ENCODE measurements at places on chromosomes 1 and 21. TPM values are rescaled to one million over a fixed set of nuclear protein-coding genes. Genes with fewer than 3 reads are reported as not detected.

DNA sequence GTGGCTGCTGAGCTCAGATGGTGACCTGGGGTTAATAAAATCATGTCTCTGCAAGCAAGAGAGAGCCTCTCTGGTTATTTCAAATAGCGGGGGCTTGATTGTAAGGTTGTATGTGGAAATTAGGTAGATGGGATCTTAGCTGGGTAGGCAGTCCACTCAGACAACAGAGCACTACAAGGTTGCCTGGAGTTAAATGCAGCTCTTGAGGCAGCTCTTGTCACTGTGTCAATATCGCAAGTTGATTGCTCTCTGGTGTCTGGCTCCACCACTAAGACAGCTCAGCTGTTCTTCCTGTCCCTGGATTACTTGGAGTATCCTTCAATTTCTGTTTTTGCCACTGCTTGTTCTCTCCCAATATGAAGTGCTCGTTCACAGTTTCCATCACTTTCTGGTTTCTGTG is 93.8 kb downstream of the C21orf91 start:
- H3K4me1 ChIP-seq, result no peaks in the 10 kb centered on the region
- H3K4me3 ChIP-seq, result no peak overlapping the region
- DNase-seq, result no peak
- no peaks in the 10 kb centered on the region for H3K36me3 ChIP-seq
- H3K27me3 ChIP-seq, result no peaks in the 10 kb centered on the region

- no peak for DNase-seq
- no peaks in the 10 kb centered on the region for H3K27me3 ChIP-seq
- peak overlapping the region; percentile 28 for H3K27ac ChIP-seq
- H3K4me3 ChIP-seq, result no peak overlapping the region
- H3K36me3 ChIP-seq, result peaks cover 56% of the 10 kb centered on the region
These were observed 21.2 kb downstream of the RCSD1 start for GRCh38 chr1:167651161-167651693.

GRCh38 chr1:228414511-228415211 is 2.0 kb downstream of the TRIM17 start:
- no peak overlapping the region for H3K27ac ChIP-seq
- H3K4me1 ChIP-seq, result peaks cover 26% of the 10 kb centered on the region
- H3K27me3 ChIP-seq, result peaks cover 35% of the 10 kb centered on the region
- no peak for DNase-seq
- H3K4me3 ChIP-seq, result no peak overlapping the region

GRCh38 chr21:21385404-21385803 is 387.2 kb downstream of the NCAM2 start:
- no peak overlapping the region for H3K27ac ChIP-seq
- no peak for DNase-seq
- no peaks in the 10 kb centered on the region for H3K4me1 ChIP-seq
- no peaks in the 10 kb centered on the region for H3K27me3 ChIP-seq
- no peaks in the 10 kb centered on the region for H3K36me3 ChIP-seq

- peaks cover 13% of the 10 kb centered on the region for H3K36me3 ChIP-seq
- H3K4me3 ChIP-seq, result peak overlapping the region; percentile 89
- DNase-seq, result peak; percentile 72
- H3K4me1 ChIP-seq, result peaks cover 18% of the 10 kb centered on the region
- H3K27ac ChIP-seq, result peak overlapping the region; percentile 78
- peaks cover 22% of the 10 kb centered on the region for H3K27me3 ChIP-seq
These were observed 52.4 kb upstream of the GPR157 start for GRCh38 chr1:9181176-9181906.

- H3K4me3 ChIP-seq, result no peak overlapping the region
- no peak overlapping the region for H3K27ac ChIP-seq
- no peak for DNase-seq
- no peaks in the 10 kb centered on the region for H3K4me1 ChIP-seq
These were observed 20.4 kb upstream of the SUMO3 start for GRCh38 chr21:44838039-44838895.

- peaks cover 38% of the 10 kb centered on the region for H3K4me1 ChIP-seq
- peaks cover 5% of the 10 kb centered on the region for H3K27me3 ChIP-seq
- no peak for DNase-seq
These were observed 26.6 kb downstream of the NUAK2 start for GRCh38 chr1:205294934-205295333.

DNA sequence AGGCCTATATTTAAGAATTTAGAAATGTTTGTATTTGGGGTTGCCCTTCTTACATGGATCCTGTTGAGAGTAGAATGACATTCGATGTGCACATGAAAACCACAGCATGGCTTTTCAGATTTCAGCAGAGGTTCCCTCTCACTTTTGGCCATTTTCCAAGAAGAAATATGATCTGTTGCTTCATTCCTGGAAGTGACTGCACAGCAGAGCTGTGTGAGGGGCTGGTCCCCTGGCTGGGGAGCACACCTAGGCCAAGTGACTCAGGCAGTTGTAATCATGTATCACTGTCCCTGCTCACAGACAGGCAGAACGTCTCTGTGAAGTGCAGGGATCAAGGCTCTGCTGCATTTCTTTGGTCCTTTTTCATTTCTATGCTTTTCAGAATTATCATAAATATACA is 32.3 kb downstream of the AGT start:
- H3K27me3 ChIP-seq, result no peaks in the 10 kb centered on the region
- no peak overlapping the region for H3K4me3 ChIP-seq
- no peak overlapping the region for H3K27ac ChIP-seq
- peaks cover 3% of the 10 kb centered on the region for H3K4me1 ChIP-seq
- DNase-seq, result no peak

- no peak for DNase-seq
- peaks cover 4% of the 10 kb centered on the region for H3K36me3 ChIP-seq
- no peak overlapping the region for H3K4me3 ChIP-seq
- H3K27me3 ChIP-seq, result no peaks in the 10 kb centered on the region
These were observed 9.8 kb downstream of the POMGNT1 start for GRCh38 chr1:46188295-46189030.

DNA sequence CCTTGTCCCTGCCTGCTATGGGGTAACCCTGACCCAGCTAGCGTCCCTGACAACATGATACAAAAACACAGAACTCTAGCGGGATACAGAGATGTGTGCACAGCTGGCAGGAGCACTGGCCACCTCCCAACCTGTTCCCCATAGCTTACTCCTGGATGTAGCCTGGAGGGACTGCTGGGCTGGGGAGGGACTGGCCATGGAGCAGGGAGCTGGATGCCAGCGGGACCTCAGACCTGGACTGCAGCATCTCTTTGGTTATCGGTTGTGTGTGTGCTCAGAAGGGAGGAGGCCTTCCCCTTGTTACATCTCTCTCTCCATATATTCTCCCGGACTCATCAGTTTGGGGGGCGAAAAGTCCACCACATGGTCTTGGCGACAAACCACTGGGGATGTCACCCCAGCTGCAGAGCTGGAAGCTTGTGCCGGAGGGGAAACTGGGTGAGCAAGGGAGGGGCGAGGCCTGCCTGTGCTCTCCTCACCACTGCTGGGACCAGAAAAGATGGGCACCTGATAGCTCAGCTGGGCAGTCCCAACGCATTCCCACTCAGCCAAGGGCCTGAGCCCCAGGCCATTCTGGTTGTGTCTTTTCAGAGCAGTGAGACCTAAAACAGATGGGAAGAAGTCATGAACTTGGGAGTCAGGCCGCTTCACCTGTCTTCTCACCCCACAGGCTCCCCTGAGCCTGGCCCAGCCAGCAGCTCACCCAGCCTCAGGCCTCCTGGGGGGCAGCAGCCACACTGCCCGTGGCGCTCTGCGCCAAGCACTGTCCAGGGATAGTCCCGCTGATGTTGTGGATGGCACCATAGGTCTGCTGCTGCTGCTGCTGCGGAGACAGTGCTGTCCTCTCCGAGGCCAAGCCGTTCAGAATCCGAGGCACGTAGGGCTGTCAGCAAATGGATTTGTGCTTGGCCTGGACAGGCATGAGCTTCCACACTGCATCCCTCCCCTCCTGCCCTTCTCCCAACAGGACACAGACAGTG is 35.6 kb downstream of the TMEM63A start:
- H3K4me1 ChIP-seq, result peaks cover 35% of the 10 kb centered on the region
- peaks cover 39% of the 10 kb centered on the region for H3K36me3 ChIP-seq
- H3K27me3 ChIP-seq, result no peaks in the 10 kb centered on the region

- no peak overlapping the region for H3K4me3 ChIP-seq
- H3K27me3 ChIP-seq, result no peaks in the 10 kb centered on the region
- no peaks in the 10 kb centered on the region for H3K36me3 ChIP-seq
- no peak overlapping the region for H3K27ac ChIP-seq
- no peak for DNase-seq
These were observed 52.2 kb upstream of the L1TD1 start for GRCh38 chr1:62142496-62142895.

DNA sequence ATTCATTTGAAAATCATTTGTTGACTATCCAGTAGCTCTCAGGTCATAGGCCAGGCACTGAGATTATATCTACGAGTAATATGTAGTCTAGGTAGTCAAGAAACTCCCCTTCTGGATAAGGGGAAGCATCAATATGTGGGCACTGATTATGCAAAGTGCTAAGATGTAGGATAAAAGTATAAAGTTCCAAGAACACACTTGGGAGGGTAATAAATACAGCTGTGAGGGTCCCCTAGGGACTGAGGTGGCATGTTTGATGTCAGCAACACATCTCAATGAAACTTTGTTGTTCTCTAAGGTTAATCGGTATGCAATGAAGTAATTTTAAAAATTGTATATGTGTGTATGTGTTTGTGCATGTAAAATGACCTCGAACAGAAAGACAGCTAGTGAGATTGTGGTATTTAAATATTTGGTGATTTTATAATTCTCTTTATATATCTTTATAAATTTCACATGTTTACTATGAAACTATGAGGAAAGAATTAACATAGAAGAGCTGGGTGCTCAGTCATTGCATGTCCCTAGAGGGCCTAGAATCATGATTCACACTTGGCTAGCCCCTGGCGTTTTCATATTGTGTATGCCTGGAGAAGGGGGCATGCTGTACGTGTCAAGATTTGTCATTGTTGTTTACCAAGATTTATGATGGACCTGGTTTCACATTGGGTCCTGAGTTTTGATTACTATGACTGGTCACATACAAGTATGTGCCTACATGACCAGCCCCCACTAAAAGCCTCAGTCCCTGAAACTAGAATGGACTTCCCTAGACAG is 140.1 kb upstream of the DUSP10 start:
- H3K4me3 ChIP-seq, result no peak overlapping the region
- H3K27ac ChIP-seq, result no peak overlapping the region
- H3K36me3 ChIP-seq, result no peaks in the 10 kb centered on the region
- no peak for DNase-seq
- no peaks in the 10 kb centered on the region for H3K4me1 ChIP-seq
- peaks cover 3% of the 10 kb centered on the region for H3K27me3 ChIP-seq

DNA sequence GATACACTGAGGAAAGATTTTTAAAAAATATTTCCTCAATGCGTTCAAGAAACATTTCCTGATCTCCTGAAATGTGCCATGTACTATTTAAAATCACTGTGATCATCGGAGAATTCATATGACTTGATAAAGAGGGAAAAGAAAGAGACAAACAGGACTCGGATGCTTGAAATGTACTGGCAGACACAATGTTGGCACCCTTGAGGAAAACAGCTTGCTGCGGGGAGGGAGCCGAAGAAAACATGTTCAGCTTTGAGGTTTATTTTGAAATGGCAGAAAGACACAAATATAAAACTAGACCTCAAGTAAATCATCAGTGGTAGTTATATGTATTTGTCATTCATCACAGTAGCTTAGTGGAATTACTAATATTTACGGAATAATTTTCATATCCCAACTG is 100.9 kb upstream of the BRINP3 start:
- DNase-seq, result no peak
- H3K36me3 ChIP-seq, result no peaks in the 10 kb centered on the region
- H3K4me1 ChIP-seq, result no peaks in the 10 kb centered on the region

DNA sequence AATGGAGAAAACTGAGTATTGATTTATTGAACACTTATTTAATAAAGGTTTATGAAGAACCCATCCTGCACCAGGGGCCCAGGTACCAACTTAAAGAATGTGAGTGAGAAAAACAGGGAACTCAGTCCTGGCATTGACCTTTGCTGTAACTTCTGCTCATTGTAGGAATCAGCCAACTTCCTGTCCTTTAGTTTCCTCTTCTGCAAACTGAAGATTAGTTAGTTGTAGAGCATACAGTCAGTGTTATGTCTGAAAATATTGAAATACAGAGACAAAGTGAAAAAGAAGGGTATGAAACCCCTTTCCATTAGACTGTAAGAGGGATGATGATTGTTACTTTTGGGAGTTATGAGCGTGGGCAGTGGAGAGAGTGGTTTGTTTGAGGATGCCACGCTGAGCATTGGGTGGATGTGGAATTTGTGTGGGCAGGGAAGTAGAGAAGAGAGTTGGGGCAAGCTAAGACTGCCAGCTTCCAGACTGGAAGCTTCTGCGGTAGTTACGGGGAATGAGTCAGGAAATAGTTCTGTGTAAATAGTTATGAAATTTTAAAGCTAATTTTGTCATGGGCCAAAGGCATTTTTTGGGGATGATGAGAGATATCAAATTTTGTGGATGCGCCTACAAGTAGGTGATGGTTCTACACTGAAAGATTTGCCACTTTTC is 89.2 kb downstream of the GPR88 start:
- DNase-seq, result no peak
- H3K4me1 ChIP-seq, result peaks cover 6% of the 10 kb centered on the region
- peaks cover 5% of the 10 kb centered on the region for H3K27me3 ChIP-seq

DNA sequence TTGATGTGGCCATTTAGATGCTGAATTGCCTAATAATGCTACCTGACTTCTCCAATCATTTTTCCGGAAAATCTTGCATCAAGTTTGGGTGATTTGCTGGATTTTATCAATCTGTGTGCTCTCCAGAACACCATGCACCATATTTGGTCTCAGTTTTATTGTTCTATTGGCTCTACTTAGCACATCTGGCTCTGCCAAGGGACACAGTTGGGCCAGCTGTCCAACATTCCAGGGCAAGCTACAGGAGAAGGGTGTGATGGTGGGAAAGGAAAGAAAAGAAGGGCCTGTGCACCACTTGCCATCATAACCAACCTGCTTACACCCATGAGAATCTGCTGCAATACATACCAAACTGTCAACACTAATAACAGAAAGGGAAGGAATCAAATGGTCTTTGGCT is 90.2 kb upstream of the NFIA start:
- H3K4me1 ChIP-seq, result no peaks in the 10 kb centered on the region
- DNase-seq, result no peak
- no peaks in the 10 kb centered on the region for H3K36me3 ChIP-seq
- no peak overlapping the region for H3K27ac ChIP-seq

GRCh38 chr1:202802998-202803932 is 5.0 kb downstream of the KDM5B start:
- H3K27ac ChIP-seq, result no peak overlapping the region
- no peak overlapping the region for H3K4me3 ChIP-seq
- peaks cover 2% of the 10 kb centered on the region for H3K36me3 ChIP-seq
- peaks cover 55% of the 10 kb centered on the region for H3K4me1 ChIP-seq

GRCh38 chr1:3607703-3608065 is 3.6 kb downstream of the MEGF6 start:
- H3K4me3 ChIP-seq, result no peak overlapping the region
- no peak overlapping the region for H3K27ac ChIP-seq
- H3K36me3 ChIP-seq, result no peaks in the 10 kb centered on the region
- peaks cover 17% of the 10 kb centered on the region for H3K27me3 ChIP-seq

GRCh38 chr1:185574139-185574875 is 159.9 kb upstream of the HMCN1 start:
- H3K4me1 ChIP-seq, result peaks cover 7% of the 10 kb centered on the region
- no peak overlapping the region for H3K27ac ChIP-seq
- no peak for DNase-seq
- H3K27me3 ChIP-seq, result no peaks in the 10 kb centered on the region

Gene ELAPOR1
- total RNA-seq, result 6.3 TPM

Gene RGS13
- not detected for total RNA-seq

Gene OSCP1
- 2.2 TPM for total RNA-seq

Gene C1orf141
- not detected for total RNA-seq

Gene ACTL8
- total RNA-seq, result not detected

Measured in activated CD4-positive, alpha-beta T cell treated with anti-CD3 and anti-CD28 coated beads, Interleukin-2, amount 10 ng/mL, durations not matched to agents 7 days and 5 days (primary cell).